Activated CD4-positive, alpha-beta memory T cell treated with anti-CD3 and anti-CD28 coated beads, Interleukin-2, amount 10 ng/mL, durations not matched to agents 7 days and 5 days (primary cell): ENCODE measurements at places on chromosomes 13 and 19.

GRCh38 chr19:651991-652390 is 11.0 kb downstream of the RNF126 start:
- DNase-seq, result no peak

DNA sequence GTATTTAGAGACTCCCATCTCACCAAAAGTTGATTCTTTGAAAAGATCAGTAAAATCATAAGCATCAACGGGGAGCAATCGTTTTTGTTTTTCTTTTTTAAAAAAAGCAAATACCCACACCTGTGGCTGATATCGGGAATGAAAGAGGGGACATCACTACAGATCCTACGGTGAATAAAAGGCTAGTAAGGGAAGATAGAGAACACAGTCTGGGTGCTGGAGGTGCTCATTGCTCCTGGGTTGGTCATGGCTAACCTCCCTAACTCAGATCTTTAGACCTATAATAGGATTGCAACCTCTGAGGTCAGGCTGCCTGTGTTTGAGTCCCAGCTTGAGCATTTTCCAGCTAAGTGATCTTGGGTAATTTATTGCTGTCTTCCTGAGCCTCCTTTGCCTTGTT is 1.1 kb downstream of the EHD2 start:
- no peak for DNase-seq

DNA sequence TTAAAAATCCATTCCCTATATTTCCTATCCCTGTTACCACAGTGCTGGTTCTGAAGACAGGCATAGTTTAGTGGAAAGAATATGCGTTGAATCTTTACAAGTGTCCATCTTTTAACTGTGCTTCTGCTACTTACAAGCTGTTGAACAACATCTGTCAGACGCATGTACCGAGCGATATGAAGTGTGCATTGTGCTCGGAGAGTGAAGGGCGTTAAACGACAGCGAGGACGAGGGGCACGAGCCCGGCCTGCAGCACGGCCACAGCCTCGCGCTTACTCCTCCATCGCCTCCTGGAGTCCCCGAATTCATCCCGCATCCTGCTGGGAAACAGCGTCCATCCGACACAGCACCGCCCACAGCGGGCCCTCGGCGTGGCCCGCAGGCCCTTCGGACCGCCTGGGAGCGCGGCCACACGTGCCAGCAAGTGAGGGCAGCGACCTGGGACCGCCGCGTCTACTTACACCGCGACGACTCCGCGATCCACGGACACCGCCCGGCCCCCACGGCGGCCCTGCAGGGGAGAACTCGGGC is 514 bp downstream of the PCID2 start:
- no peak for DNase-seq

DNA sequence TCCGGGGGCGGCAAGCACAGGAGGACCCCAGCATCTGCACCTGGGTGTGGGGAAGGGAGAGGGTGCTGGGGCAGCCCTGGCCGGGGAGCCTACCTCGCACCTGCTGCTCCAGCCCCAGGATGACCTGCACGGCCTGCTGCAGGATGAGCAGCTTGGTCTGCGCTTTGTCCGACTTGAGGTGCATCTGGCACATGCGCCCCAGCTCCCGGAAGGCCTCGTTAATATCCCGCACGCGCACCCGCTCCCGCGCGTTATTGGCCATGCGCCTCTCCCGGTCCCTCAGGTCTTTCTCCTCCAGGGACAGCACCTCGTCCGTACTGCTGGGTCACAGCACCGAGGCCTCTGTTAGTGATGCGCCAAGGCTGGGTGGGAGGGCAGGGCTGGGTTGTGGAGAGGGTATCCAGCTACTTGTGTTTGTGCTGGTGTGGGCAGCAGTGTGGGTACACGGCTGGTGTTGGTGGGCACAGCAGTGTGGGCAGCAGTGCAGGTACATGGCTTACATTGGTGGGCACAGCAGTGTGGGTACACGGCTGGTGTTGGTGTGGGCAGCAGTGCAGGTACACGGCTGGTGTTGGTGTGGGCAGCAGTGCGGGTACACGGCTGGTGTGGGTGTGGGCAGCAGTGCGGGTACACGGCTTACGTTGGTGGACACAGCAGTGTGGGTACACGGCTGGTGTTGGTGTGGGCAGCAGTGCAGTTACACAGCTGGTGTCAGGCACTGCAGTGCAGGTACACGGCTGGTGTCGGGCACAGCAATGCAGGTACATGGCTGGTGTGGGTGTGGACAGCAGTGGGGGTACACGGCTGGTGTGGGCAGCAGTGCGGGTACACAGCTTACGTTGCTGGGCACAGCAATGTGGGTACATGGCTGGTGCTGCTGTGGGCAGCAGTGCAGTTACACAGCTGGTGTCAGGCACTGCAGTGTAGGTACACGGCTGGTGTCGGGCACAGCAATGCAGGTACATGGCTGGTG is 7.1 kb upstream of the UQCR11 start:
- DNase-seq, result no peak

DNA sequence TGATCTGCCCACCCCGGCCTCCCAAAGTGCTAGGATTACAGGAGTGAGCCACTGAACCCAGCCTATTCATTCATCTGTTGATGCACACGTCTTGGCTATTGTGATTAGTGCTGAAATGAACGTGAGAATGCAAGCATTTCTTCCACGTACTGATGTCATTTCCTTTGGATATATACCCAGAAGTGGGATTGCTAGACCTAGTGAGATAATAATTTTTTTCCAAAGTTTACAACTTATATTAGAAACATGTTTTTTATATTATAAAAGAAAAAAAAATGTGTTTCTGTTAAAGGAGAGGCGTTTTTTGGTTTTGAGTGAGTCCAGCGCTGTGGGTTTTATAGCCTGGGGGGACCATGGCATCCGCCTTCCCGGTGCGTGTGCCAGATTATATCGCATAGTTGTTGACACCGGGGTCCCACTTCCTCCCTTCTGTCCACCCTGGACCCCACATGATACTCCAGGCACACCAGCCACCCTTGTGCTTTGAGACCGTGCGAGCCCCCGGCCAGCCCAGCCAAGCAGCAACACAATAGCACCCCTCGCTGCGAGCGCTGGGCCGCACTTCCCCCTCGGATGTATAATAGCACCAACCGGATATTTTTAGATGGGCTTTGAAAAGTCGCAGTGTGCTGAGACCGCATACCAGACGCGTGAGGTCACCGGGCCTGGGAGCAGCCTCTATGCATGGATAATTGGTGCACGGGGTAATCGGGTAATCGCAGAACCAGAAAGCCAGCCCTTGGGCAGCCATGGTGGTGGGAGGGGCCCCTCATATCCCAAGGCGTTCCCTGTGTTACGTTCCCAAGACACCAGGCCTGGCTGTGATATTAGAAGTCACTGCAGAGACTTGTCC is 59.6 kb downstream of the MYO9B start:
- DNase-seq, result no peak

DNA sequence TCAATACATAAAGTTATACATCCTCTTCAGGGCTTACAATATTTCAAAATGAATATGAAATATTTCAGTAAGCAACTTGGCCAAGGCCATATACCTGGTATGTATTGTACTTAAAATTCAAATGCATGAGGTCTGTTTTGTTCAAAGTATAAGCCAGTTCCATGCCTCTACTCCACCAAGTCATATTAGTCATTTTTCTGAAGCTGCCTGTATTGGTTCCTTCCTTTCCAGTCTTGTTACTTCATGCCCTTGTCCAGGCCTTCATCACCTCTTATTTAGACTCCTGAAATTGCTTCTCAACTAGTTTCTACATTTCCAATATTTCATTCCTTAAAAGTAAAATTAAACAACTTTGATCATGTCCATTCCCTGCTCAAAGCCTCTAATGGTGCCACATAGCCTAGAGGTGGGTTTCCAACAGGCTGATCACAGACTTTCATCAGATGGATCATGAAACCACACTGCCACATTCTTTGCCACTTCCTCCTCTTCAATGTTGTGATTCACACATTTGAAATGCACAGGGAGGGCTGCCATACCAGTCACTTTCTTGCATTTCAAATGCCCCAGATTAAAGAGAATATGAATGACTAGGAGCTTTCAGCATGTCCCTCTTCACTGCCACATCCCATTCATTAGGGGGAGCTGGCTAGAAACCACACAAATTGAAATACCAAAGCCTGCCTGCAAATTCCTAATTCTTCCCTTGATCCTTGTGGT is 424.1 kb upstream of the DACH1 start:
- DNase-seq, result no peak

DNA sequence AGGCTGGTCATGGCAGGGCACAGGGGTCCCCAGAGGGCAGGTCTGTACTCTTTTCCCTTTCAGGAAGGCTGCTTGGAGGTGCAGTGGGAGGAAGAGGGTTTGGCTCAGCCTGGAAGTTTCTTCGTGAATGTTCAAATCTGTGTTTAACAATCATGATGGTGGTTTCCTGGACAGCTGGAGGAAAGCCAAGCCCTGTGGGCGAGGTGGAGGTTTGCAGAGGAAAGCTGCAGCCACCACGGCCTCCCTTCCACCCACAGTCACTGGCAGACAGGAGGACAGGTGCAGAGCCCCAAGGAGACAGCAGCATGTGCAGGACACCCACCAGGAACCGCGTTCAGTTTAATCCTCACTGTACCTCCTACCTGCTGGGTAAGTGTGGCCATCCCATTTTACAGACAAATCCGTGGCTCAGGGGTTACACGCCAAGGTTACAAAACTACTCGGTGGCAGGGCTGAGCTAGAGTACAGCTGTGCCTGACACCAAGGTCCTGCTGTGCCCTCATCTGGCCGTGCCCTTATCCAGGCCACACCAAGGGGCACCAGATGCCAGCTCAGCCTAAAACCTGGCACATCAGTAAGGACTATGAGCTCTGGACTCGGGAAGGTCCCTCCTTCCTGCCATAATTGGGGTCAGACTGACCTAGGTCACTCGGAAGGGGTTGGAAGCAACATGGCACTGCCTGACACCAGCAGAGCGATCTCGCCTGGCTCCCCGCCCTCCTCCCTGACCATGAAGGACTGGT is 34.1 kb downstream of the SUGP2 start:
- DNase-seq, result no peak
